ENCODE measurements at places on chromosomes 11 and 22. TPM values are rescaled to one million over a fixed set of nuclear protein-coding genes. Genes with fewer than 3 reads are reported as not detected.

DNA sequence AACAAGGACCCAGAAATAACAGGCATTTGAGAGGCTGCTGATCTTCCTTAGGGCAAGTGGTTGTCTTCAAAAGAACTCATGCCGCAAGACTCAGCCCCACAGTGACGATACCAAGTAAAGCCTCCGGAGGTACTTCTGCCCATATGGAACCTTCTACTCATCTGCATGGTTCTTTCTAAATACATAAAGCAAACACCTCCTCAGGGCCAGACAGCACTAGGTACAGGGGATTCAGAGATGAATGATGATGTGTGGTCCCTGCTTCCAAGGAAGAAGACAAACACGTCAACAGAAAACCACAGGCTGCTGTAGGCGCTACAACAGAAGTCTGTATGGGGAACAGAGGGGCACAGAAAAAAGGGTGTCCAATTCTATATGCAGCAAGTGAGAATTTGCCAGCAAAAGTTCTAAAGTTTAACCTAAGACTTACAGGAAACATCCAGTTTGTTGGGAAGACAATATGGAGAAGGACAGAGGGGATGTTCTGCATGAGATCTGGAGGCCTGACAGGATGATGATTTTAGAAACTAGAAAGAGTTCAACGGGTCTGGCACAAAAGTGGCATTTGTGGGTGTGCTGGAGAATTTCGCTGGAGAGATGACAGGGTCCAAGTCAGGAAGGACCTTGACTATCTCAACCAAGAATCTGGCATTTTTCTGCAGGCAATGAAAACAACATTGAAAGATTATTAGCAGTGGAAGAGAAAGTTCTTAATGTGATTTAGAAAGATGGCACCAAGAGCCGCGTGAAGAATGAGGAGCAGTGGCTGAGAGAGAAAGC, 23.7 kb downstream of the JAML start:
- DNase-seq = no peak

GRCh38 chr11:2526808-2527381, 82.1 kb downstream of the KCNQ1 start:
- DNase-seq = peak; percentile 15

DNA sequence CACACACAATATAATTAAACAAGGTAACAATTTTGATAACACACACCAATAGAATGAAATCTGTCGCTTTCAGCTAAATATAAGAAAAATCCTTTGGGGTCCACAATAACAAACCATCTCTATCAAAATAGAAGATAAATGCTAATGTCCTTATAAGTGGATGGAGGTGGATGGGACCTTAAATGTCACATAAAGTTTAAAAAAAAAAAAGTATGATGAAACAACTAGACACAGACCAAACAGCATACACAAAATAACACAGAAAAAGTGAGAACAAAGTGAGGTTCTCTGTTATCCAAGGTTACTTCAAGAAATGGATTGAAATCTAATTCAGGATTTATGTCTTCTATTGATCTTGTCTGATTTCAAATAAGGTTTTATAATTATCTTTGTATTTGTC, 10.5 kb upstream of the OR10D3 start:
- no peak for DNase-seq

DNA sequence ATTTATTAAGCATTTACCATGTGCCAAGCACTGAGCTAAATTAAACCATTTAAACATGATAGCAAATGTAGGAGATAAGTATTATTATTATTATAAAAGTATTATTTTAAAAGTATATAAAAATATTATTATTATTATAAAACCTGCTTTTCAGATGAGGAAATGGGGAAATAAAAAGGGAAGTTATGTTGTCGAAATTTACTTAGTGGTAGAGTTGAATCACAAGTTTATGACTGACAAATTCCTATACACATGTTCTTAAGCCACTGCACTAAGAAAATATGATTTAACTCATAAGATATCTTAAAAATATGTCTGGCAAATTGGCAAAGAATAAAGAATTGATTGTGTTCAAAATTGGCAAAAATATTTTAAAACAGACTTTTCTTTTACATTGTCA, 53.8 kb downstream of the CASP12 start:
- DNase-seq = no peak

OR8D1 gene
- not detected for total RNA-seq

CBLIF gene
- not detected for total RNA-seq

SLC22A6 gene
- total RNA-seq = not detected

Measured in natural killer cell (primary cell).